ENCODE measurements at places on chromosomes 7 and 10. TPM values are rescaled to one million over a fixed set of nuclear protein-coding genes. Genes with fewer than 3 reads are reported as not detected.

- DNase-seq: no peak
These were observed 305.1 kb upstream of the LYZL1 start for GRCh38 chr10:28983799-28984198.

The XPNPEP1 gene
- total RNA-seq: 85.4 TPM

DNA sequence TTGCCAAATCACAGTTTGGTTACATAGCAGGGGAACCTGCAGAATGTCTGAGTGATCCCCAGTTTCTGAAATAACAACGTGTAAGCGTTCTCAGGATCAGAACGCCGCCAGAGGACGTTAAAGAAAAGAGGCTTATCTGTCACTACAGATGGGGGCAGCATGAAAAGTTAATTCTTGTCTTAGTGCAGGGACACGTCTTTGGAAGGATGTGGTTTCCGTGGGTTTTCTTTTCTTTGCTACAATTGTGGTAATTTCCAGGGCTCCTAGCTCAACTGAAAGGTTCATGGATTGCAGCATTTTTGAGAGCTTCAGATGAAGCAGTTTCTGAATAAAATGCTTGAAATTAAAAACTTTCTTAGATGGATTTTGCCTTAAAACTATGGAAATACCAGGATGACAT lies 106.6 kb downstream of the PRKCQ start:
- DNase-seq: peak; percentile 70

DNA sequence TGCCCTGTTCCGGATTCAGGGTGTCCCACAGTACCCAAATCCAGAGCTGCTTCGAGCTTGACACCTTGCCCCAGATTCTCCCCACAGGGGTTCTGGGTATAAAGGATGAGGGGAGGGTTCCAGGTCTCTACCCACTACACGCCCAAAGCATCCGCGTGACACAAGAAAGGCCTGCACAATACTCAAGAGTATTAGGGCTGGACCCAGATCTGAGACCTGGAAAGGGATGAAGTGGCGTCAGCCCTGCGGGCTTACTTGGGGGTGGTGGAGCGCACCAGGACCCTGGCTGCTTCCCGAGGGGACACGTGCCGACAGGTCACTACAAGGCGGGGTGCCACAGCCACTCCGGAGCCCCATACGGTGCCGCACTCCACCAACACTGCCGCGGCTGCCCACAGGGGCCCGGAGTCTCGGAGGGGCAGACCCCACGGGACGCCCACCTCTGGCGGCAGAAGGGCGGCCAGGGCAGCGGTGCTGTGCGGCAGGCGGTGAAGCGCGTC lies 1.3 kb downstream of the TYSND1 start:
- DNase-seq: no peak

DNA sequence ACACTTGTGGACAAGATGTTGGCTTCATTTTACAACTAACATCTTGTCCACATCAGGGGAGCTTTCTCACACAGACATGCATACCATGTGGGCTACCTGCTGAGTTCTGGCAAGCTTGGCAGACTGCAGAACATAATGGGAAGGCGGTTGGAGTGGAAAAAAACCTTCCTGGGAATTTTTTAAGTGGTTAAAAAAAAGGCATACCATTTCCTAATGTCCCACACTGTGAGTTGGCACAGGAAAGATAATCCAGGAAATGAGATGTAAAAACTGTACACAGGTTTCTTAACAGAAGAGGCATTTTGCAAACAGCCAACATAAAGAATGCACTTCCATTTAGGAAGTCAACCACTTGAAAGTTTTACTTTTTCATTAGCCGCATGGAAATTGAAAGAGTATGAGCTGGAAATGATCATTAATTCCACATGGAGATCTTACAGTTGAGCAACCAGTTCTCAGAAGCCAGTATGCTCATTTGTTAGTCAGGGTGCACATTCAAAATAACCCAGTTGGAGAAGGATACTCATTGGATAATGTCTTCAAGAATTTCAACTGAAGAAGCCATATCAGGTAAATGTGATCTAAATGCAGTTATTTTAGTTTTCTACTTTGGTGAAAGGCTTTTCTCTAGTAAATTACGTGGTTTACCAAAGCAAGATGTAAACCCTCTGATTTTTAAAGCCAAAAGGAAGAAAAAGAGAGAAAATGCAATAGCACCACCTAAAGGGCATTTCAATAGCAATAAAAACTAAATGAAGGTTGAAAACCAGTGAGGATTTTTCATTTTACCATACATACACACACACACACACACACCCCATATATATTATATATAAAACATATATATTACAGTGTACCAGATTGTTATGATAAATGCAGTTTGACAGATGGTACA lies 194.0 kb downstream of the TAX1BP1 start:
- DNase-seq: no peak

The NAT16 gene
- not detected for total RNA-seq

DNA sequence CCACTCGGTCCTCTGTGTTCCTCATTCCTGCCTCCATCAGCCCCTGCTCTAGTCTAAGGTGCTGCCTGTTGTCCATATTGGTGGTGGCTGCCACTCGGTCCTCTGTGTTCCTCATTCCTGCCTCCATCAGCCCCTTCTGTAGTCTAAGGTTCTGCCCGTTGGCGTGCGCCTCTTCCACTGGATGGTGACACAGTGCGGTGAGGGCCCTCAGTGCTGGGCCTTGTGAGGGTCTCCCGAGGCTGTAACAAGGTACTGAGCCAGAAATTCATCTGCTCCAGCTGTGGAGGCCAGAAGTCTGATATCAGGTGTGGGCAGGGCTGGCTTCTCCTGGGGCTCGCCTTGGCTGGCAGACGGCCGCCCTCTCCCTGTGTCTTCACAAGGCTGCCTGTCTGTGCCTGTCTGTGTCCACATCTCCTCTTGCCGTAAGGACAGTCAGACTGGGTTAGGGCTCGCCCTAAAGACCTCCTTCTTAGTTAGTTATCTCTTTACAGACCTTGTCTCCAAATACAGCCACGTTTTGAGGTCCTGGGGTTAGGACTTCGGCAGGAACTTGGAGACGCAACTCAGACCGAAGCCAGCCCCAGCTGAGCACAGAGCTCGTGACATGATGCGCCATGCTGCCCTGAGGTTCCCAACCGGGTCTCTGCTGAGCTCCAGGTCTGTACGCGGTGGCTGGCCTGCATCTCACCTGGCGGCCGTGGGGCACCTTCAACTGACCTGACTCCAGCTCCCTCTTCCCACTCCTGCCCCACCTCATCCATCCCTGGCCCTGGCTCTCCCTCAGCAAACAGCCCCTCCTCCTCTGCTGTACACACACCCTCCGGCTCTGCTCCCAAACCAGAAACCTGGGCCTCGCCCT lies 181.4 kb upstream of the SHH start:
- no peak for DNase-seq

DNA sequence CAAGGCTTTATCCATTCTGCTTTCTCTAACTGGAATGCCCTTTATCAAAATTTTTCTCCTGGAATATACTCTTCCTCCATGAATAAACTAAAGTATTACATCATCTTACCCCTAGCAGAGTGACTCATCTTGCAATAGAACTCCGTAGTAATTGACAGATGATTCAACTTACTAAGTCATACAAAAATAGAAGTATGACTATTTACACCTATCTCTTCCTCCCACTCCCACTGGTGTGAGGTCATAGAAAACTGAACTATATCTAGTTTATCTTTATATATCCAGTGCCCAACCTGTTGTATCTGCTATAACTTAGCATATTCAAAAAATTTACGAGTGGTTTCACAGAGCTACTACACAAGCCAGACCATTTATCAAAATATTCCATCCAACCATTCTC lies 26.1 kb downstream of the ABCB1 start:
- peak; percentile 13 for DNase-seq

DNA sequence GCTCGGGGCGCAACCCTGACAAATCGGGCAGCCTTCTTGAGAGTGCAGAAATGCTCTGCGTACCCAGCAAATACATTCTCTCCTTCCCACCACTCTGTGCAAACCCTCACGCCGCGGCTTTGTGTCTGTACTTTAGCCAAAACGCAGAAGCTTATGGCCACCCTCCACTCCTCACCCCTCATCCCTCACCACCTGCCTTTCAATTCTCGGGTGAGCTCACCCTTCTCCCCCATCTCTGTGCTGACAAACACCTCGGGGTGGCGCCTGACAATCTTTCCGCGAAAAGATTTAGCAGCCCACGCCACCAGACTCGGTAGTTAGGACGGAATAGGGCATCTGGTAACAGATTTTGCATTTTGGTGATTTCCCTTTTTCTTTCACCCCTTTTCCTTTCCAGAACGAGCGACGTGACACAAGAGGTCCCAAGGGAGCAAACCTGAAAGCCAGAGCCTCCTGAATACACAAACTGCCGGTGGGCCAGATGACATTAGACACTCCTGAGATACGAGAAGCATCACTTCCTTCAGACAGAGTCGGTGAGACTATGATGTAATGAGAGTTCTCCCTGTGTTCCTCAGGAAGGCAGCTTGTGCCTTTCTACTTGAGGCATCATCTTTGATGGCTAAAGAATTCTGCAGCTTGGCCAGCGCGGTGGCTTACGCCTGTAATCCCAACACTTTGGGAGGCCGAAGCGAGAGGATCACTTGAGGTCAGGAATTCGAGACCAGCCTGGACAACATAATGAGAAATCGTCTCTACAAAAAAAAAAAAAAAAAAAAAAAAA lies 671 bp upstream of the ATAD1 start:
- DNase-seq: peak; percentile 84

DNA sequence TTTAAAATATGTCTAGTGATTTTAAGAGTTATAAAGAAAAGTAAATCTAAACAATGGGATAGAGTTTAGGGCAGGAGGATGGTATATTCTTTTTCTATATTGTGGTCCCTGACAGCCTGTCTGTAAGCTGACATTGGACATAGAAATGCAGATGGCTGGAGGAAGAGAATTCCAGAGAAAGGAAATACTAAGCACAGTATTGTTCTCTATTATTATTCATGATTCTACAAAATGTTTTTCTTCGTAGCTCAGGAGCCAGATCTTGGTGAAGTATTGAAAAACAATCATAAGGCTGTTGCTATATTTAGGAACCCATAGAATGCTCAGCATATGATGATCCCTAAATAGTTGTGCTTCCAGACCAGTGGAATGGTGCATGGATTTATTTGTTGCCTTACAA lies 117.0 kb upstream of the FAM3C start:
- no peak for DNase-seq
